Dorsolateral prefrontal cortex (tissue), 122 donors: ENCODE measurements at places on chromosomes 3 and 15.
A peak's percentile ranks its signal among the peaks of the same experiment; 100 is the strongest.

DNA sequence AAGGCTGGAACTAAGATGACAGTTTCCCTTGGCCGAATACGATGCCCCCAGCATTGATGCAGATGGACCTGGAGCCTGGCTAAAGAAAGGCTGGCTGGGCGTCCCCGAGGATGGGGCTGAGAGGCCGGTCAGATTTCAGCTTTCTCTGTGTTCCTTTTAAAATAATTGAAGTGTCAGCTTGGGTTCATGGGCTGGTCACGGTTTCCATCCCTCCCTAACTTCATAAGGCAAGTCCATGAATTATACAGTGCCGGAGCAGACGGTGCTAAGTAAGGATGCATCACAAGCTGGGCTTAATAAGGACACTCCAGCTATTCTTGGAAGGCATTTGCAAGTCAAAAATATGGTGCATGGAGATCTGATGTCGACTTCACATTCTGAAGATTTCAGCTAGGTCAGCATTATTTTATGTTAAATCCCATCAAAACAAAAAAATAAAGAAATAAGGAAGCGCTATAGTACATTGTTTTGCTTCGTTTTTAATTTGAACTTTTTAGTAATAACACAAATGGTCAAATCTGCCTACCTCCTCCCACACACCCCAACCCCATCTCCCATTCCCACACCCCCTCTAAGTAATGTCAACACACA, 220.8 kb downstream of the RPLP1 start:
- no peak for DNase-seq

GRCh38 chr15:93399121-93399520, 310.1 kb upstream of the RGMA start:
- DNase-seq, result no peak

- DNase-seq, result peak; percentile 76
Measured at GRCh38 chr15:40279437-40280141, 3.3 kb downstream of the ANKRD63 start.

GRCh38 chr3:118199044-118199443, 835.6 kb downstream of the IGSF11 start:
- DNase-seq, result no peak

GRCh38 chr3:149819432-149819831, 6.4 kb downstream of the RNF13 start:
- DNase-seq, result no peak

GRCh38 chr3:70999730-71000129, 583.8 kb downstream of the FOXP1 start:
- DNase-seq, result no peak

GRCh38 chr3:98952404-98952803, 50.9 kb upstream of the DCBLD2 start:
- DNase-seq, result no peak

- DNase-seq, result no peak
Measured at GRCh38 chr15:93241696-93242585, 152.9 kb upstream of the RGMA start.

- DNase-seq, result no peak
Measured at GRCh38 chr3:44110648-44111047, 131.0 kb upstream of the TOPAZ1 start.

GRCh38 chr15:61682891-61683735, 377.1 kb downstream of the VPS13C start:
- DNase-seq, result no peak
